ENCODE measurements at places on chromosomes 12 and 14.

DNA sequence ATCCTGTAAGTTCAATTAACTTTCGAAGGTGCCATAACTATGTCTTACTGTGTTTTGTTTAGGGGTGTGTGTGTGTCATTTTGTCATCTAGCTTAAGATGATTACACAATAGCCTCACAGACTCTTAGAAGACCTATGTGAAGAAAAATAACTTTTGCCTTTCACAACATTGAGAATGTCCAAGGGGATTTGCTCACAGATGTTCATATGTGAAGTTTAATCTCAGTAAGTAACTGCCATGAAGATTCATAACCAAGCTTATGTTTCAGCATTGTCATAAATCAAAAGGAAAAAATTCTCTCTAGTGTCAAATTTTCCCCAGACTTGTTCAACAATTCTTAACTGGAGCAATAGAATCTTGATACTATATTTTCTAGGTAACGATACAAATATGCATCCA lies 226.1 kb upstream of the PRKD1 start:
- H3K4me1 ChIP-seq: no peaks in the 10 kb centered on the region
- no peaks in the 10 kb centered on the region for H3K27me3 ChIP-seq
- H3K36me3 ChIP-seq: no peaks in the 10 kb centered on the region
- no peak for DNase-seq
- H3K27ac ChIP-seq: no peak overlapping the region

GRCh38 chr14:69873877-69874780 lies 5.1 kb upstream of the SMOC1 start:
- DNase-seq: no peak
- H3K4me3 ChIP-seq: no peak overlapping the region
- no peaks in the 10 kb centered on the region for H3K36me3 ChIP-seq
- H3K27me3 ChIP-seq: peaks cover 33% of the 10 kb centered on the region
- H3K27ac ChIP-seq: no peak overlapping the region

DNA sequence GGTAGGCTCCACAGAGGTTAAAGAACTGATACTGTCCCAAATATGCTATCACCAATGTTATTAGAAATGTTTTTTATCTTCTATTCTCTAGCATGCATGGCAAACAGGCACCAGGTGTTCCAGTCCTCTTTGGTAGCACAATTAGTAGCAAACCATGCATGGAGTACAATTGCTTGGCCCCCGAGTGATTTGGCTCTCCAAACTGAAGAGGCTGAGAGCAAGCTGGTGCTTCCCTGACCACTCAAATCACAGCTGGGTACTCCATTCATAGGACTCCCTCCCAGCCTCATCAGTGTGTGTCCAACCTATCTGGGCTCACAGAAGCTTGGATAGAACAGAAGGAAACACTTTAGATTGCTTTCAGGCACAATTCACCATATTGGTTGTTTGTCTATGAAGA lies 93.4 kb downstream of the DIO2 start:
- no peaks in the 10 kb centered on the region for H3K27me3 ChIP-seq
- no peak overlapping the region for H3K27ac ChIP-seq
- H3K36me3 ChIP-seq: no peaks in the 10 kb centered on the region
- no peaks in the 10 kb centered on the region for H3K4me1 ChIP-seq
- no peak for DNase-seq

GRCh38 chr12:124642105-124642504 lies 74.7 kb upstream of the NCOR2 start:
- H3K36me3 ChIP-seq: no peaks in the 10 kb centered on the region
- DNase-seq: no peak
- H3K4me1 ChIP-seq: peaks cover 15% of the 10 kb centered on the region
- peaks cover 65% of the 10 kb centered on the region for H3K27me3 ChIP-seq
- no peak overlapping the region for H3K4me3 ChIP-seq
- no peak overlapping the region for H3K27ac ChIP-seq

DNA sequence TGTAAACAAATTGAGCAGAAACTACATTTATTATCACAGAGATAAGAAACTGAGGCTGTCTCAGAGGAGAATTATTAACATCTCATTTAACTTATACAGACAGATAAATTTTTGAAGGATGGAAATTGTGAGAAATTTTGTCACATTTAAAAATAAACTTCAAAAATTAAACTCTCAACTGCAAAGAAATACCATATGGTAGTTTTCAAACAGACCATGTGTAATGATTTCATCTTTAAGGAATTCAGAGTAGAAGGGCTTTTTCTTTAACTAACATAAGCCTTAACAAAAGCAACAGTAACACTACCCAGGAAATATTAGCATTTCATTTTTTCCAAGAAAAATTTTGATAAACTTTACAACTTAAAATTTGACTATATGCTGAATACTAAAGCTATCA lies 26.6 kb downstream of the NUP37 start:
- peaks cover 21% of the 10 kb centered on the region for H3K36me3 ChIP-seq
- no peak for DNase-seq
- H3K4me3 ChIP-seq: no peak overlapping the region
- no peaks in the 10 kb centered on the region for H3K27me3 ChIP-seq
- H3K4me1 ChIP-seq: no peaks in the 10 kb centered on the region

DNA sequence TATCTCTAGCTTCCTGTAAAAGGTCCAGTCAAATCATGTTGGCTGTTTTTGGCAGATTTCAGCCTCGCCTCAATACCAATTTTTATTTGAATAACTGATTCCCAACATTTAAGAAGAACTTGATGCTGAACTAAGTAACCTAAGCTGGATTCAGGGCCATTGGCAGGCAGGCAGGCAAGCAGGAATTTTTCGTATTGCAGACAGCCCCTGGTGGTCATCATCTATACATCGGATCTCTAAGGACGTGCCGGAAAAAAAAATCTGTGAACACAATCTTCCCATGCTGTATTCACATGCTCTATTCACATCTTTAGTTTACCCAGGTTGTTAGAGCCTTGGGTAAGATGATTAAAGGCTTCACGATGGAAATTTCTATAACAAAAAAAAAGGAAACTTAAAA lies 7.0 kb downstream of the VCPKMT start:
- peaks cover 42% of the 10 kb centered on the region for H3K36me3 ChIP-seq
- H3K27ac ChIP-seq: no peak overlapping the region
- H3K4me1 ChIP-seq: peaks cover 28% of the 10 kb centered on the region
- H3K4me3 ChIP-seq: no peak overlapping the region
- no peak for DNase-seq

GRCh38 chr12:63869656-63870055 lies 25.2 kb downstream of the SRGAP1 start:
- no peak overlapping the region for H3K27ac ChIP-seq
- H3K36me3 ChIP-seq: no peaks in the 10 kb centered on the region
- H3K4me3 ChIP-seq: no peak overlapping the region
- peaks cover 5% of the 10 kb centered on the region for H3K27me3 ChIP-seq
- DNase-seq: no peak
- no peaks in the 10 kb centered on the region for H3K4me1 ChIP-seq

DNA sequence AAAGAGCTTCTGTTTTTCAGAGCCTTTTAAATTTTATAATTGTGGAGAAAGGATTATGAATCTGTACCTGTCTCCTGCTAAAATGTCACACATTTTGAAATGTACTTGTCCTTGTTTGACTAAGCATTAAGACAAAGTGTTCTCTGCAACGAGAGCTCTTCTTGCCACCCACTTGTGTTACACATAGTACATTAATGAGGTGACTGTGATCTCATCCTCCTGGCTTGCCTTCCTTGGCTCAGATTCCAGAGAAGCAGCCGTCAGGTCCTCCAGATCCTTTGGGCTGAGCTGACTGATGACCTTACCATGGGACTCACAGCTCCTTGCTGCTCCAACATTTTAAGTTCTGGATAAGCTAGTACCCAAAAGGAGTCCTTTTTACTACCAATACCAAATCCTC lies 81.4 kb downstream of the BBS10 start:
- DNase-seq: no peak
- no peak overlapping the region for H3K4me3 ChIP-seq
- H3K36me3 ChIP-seq: no peaks in the 10 kb centered on the region
- H3K27me3 ChIP-seq: peaks cover 15% of the 10 kb centered on the region

DNA sequence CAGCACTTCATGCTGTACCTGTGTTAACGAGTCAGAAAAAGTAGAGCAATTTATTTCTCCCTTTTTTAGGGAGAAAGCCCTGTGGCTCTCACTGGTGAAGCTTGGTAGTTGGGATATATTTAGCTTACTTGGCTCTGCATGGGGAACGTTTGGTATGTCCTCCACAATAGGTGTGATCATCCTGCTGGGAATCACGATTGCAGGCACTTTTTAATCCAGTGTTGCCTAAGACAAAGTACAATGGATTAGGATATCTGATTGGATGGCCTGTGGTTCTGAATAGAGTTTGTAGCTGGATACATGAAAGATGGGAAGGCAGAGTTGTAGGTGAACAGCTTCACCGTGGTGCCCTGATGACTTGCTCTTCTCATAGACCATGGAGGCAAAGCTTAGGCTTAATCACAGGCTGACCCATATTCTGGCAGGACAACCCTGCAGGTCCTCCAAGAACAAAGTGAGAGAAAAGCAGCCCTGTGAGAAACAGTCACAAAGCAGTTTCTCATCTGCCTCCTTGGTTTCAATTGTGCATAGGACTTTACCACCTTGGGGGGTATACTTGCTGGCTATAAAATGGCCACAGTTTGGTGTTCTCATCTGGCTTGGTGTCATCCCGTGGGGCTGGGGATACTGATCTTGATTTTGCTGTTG lies 7.5 kb downstream of the RESF1 start:
- H3K36me3 ChIP-seq: peaks cover 93% of the 10 kb centered on the region
- DNase-seq: no peak
- peak overlapping the region; percentile 85 for H3K27ac ChIP-seq
- peaks cover 79% of the 10 kb centered on the region for H3K4me1 ChIP-seq

GRCh38 chr12:32399370-32400113 lies at the start of gene FGD4:
TSS of gene FGD4 (plus strand) at chr12:32399558.
- H3K27ac ChIP-seq: peak within 1 kb of the TSS; percentile 55
- H3K4me3 ChIP-seq: peak within 1 kb of the TSS; percentile 89
- H3K27me3 ChIP-seq: peaks cover 66% of the 10 kb centered on the region
- DNase-seq: peak; percentile 77
- no peaks in the 10 kb centered on the region for H3K36me3 ChIP-seq
- peaks cover 11% of the 10 kb centered on the region for H3K4me1 ChIP-seq

DNA sequence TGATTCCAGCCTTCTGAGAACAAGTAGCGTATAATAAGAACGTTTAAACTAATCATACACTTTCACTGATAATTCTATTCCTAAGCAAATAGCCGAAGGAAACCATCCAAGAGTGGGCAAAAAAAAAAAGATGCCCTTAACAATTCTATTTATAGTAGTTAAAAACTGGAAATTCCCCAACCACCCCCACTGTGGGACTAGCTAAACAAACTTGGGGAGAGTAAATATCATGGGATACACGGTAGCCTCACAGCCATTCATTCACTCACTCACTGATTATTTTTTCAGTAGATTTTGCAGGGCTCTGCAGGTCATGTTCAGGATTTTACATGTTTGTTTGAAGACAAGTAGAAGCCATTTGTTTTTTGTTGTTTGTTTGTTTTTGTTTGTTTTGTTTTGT lies 197.0 kb downstream of the ETV6 start:
- no peak overlapping the region for H3K4me3 ChIP-seq
- H3K36me3 ChIP-seq: peaks cover 51% of the 10 kb centered on the region
- no peaks in the 10 kb centered on the region for H3K27me3 ChIP-seq
- no peak overlapping the region for H3K27ac ChIP-seq

GRCh38 chr12:66268562-66268961 lies 33.7 kb upstream of the HELB start:
- H3K4me3 ChIP-seq: no peak overlapping the region
- H3K4me1 ChIP-seq: peaks cover 5% of the 10 kb centered on the region
- peaks cover 8% of the 10 kb centered on the region for H3K27me3 ChIP-seq
- no peaks in the 10 kb centered on the region for H3K36me3 ChIP-seq
- DNase-seq: no peak
- H3K27ac ChIP-seq: no peak overlapping the region

DNA sequence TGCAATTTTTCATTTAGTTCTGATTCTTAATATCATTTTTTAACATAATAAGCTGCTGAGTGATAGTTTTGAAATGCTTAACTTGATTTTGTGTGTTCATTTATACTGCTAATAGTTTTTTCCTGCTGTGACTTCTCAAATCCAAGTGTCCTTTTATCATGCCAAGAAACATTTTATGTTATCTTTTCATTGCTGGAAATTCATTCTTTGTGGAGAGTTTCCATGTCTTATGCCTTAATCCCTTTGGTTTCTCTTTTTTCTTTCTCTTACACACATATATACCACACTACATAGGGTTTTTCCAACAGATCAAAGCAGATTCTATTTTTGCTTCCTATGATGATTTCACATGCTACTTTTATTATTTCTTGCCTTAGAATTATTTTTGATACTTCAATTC lies 981.1 kb downstream of the SLC6A15 start:
- no peak overlapping the region for H3K4me3 ChIP-seq
- DNase-seq: no peak
- H3K36me3 ChIP-seq: no peaks in the 10 kb centered on the region
- H3K27ac ChIP-seq: no peak overlapping the region

GRCh38 chr12:27185234-27186021 lies 58.7 kb upstream of the STK38L start:
- H3K4me3 ChIP-seq: no peak overlapping the region
- no peaks in the 10 kb centered on the region for H3K36me3 ChIP-seq
- peaks cover 12% of the 10 kb centered on the region for H3K4me1 ChIP-seq
- no peaks in the 10 kb centered on the region for H3K27me3 ChIP-seq
- DNase-seq: peak; percentile 53
- H3K27ac ChIP-seq: no peak overlapping the region

- peak within 1 kb of the TSS; percentile 84 for H3K27ac ChIP-seq
- H3K4me3 ChIP-seq: peak within 1 kb of the TSS; percentile 84
- DNase-seq: peak; percentile 86
- no peaks in the 10 kb centered on the region for H3K36me3 ChIP-seq
Observed at GRCh38 chr14:104800771-104801519, at the start of gene ZBTB42. TSS of gene ZBTB42 (plus strand) at chr14:104801101. CDS start at chr14:104801198, 97 bp downstream.

DNA sequence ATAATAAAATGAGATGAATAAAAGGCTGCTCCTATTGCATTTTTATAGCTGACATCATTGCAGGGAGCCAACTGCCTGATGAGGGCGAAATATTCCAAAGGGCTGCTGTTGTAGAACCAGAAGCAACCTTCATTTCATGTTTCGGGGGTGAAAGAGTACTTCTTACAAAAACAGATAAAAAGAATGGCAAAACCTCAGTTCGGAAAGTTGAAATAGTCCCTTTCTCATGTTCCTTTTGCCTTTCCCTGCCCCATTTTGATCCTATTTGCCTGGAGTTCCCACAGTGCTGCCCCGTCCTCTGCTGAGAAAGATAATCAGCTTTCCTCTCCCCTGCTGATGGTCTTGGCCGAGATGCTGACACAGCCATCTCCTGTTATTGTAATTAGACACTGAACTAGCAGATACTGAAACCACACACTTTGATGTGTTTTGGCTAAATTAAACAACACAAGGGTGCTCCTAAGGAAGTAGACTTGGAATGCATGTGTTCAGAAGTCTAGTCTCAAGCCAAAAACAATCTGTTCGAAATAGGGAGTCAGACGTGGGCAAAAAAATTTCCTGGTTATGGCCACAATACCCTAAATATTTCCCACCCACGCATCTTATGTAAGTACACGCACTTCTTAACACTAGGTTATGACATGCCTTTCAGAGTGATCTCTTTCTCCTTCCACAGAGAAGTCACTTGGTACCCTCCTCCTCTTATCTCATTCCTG lies 117.2 kb downstream of the PPM1H start:
- peaks cover 32% of the 10 kb centered on the region for H3K27me3 ChIP-seq
- H3K4me3 ChIP-seq: no peak overlapping the region
- no peak for DNase-seq

GRCh38 chr12:122327494-122328385 lies 61.4 kb upstream of the VPS33A start:
- peaks cover 28% of the 10 kb centered on the region for H3K36me3 ChIP-seq
- H3K27ac ChIP-seq: peak overlapping the region; percentile 81
- peaks cover 24% of the 10 kb centered on the region for H3K4me1 ChIP-seq
- H3K27me3 ChIP-seq: no peaks in the 10 kb centered on the region
